Activated effector memory CD4-positive, alpha-beta T cell treated with anti-CD3 and anti-CD28 coated beads, Interleukin-2, amount 50 U/mL, for 16 hours (primary cell): ENCODE measurements at places on chromosomes 2 and 18.

DNA sequence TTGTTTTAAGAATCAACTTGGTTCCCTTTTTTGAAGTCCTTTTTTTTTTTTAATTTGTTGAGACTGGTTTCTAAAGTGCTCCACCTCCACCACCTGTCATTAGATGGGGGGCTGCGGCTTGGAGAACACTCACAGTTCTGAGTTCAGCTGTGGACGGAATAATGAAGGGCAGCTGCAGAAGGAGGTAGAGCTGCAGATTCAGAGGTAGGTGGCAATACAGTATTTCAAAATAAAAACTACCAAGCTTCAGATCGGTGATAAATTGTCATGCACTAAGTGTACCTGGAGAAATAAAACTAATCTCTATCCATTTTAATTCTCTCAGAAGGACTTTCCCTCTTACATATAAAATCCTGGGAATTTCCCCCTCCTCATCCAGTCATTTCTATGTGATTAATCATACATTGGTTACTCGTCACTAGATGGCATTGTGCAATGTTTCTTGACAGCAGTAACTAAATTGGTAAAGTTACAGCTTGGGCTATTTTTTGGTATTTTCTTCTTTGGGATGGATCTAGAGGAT, 81.1 kb upstream of the SLC39A10 start:
- DNase-seq: no peak

DNA sequence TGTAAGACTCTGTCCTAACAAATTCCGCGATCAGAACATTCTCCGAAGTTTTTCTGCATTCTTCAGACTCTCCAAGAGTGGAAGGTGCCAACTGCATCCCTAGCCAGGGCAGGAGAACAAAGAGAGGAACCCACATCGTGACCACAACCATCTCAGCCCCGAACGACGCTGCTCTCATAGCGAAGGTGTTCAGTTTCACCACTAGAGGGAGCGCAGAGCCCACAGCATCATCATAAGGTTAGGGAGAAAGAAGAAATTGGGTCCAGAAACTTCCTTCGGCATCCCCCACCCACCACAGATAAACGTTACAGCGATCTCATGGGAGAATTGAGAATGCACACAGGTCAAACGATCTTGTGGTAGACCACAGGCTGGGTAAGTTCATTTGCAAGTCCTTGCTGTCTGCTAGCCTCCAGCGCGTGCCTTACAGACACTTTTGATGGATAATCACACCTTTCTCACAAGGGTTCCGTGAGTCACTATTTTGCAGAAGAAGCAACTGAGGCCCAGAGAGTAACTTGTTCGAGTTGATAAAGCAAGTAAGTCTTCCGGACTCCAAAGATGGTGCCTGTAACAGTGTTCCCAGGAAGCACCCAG, 53.7 kb upstream of the ARL4C start:
- peak; percentile 77 for DNase-seq

DNA sequence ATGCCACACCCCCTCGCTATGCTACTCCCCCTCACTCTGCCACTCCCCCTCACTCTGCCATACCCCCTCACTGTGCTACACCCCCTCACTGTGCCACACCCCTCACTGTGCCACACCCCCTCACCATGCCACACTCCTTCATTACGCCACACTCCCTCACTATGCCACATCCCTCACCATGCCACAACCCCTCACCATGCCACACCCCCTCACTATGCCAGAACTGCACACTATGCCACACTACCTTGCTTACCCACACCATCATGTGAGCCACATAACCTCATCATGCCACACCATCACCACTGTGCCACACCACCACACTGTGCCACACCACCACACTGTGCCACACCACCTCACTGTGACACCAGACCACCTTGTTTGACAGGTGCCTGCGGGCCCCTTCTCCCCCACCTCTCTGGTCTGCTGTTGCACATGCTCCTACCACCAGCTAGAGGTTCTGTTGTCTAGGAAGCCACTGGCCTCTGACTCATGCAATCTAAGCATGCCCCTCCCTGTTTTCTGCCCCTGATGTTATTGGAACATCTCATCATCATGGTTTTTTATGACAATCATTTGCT, 22.0 kb downstream of the MARCHF4 start:
- DNase-seq: no peak

DNA sequence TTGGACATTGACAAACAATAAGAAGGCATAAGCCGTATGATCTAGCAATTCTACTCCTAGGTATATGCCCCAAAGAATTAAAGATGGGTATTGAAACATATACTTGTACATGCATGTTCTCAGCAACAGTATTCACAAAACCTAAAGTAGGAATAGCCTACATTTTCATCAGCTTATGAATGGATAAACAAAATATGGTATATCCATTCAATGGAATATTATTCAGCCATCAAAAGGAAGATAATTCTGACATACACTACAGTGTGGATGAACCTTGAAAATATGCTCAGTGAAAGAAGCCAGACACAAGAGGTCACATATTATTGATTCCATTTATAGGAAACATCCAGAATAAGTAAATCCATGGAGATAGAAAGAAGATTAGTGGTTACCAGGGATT, 56.0 kb downstream of the CELF4 start:
- DNase-seq: no peak

- no peak for DNase-seq
These were observed 54.9 kb downstream of the EDAR start for GRCh38 chr2:108934151-108934550.

GRCh38 chr2:203893401-203893800, 25.8 kb downstream of the CTLA4 start:
- no peak for DNase-seq

DNA sequence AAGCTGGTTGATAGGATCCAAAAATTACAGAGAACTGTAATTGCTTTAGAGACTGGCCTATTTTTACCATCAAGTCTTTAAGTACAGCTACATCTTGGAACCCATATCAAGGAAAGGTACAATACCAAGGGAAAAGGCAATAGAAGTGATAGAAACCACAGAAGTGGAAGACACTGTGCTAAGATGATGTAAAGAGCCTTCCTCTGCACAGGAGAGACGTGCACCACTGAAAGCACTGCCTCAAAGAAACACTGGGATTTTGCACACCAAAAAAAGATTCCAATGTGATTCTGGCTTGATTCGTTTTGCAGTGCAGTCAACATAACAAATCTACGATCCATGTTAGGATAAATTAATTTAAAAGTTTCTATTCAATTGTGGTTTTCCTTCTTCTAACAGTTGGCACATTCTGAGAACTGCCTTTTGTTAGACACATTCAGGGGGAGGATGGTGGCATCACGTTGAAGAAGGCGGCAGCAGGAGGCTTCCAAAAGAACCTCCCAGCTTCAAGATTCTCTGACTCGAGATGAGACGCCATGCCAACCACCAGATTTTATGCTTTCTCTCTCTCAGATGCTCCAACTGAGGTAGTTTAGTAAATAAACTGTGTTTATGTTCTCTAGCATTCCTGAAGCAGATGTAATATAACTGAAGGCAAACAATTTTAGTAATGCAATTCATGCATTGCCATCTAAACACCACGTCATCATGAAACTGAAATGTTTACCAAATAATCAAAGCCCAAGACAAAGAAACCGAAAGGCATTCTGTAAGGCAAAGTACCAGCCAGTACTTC, 102.9 kb downstream of the BCL2 start:
- DNase-seq: peak; percentile 71

GRCh38 chr2:129091620-129092019, 773.0 kb upstream of the HS6ST1 start:
- no peak for DNase-seq

DNA sequence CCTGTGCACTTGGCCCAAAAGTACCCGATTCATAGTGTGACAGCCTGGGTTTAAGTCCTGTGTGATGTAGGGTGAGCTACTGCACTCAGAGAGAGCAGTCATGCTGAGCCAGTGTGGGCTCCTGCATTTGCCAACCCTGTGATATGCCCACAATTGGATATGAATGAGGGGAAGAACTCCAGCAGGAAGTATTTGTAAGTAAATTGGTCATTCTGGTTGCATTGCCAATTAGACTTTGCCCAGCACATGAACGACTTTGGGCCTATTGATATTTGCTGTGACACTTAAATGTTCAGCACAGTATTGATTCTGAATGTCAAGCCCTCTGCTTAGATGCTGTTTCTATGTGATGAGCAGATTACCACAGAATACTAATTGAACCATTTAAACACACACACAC, 570.9 kb downstream of the PIK3C3 start:
- DNase-seq: no peak

GRCh38 chr18:8847066-8847755, 141.9 kb downstream of the MTCL1 start:
- DNase-seq: no peak

- DNase-seq: no peak
These were observed 62.1 kb downstream of the BCL2 start for GRCh38 chr18:63257453-63257852.

DNA sequence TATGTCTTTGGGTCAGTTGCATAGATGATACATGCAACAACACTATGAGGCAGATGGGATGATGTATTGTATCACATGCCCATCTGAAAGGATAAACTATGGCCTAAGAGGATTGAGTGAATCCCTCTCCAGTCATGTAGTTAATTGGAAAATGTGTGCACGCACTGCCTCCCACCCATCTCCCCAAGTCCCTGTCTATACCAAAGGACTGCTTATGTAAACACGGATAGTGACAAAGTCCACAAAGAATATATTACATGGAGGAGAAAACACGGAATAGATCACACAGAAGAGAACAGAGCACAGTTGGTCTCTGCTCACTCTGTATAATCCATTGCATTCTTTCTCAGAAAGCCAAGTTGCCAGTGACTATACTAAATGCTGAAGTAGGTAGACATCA, 82.4 kb downstream of the NCKAP5 start:
- no peak for DNase-seq

DNA sequence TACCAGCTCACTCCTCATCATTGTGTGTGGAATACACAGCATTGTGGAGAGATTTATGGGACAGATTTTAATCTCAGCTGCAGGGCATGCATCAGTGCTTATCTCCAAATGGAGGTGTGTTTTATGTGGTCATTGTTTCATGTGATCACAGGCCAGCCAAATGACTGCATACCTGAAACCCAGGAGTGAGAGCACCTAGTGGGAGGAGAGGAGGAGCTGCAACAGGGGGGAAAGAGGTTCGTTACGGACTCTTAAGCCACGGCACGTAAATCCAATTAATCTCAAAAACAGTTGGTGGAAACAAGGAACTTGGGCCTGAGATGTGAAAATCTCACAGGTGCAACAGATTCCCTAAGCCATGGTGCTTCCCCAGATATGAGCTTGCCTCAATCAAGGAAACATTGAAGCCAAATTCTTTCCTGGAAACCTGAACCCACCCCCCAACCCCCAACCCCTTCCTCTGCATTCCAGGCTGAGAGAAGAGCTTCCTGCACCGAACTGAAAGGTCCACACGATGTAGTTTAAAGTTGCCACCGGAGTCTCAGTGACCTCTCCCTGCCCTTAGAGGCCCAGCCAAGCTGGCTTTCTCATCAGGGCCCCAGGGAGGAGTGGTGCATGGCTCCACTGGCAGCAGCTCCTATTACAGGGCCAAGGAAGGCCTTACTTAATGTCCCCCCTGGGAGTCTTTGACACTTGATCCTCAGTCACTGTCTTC, 167.4 kb downstream of the C1D start:
- DNase-seq: no peak

- DNase-seq: no peak
These were observed 85.2 kb upstream of the GRB14 start for GRCh38 chr2:164706522-164706921.

DNA sequence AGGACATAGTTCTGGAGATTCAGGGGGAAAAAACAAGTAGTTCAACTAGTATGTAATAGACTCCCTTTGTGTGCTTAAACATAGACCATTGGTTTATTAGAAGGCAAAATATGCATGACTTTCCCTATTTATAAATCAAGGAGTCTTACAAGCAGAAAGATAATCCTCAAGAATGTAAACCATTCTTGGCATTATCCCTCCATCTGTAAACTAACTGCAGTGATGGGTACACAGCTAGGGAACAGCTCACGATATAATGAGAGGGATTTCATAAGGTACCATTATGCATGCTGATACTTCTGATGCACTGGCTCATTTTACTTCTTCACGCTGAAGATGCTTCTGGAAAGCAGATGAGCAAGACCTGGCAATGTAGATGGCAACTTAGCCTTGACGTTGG, 878 bp downstream of the FBXO15 start:
- DNase-seq: no peak

- no peak for DNase-seq
These were observed 379.0 kb upstream of the RND3 start for GRCh38 chr2:150866431-150866830.

DNA sequence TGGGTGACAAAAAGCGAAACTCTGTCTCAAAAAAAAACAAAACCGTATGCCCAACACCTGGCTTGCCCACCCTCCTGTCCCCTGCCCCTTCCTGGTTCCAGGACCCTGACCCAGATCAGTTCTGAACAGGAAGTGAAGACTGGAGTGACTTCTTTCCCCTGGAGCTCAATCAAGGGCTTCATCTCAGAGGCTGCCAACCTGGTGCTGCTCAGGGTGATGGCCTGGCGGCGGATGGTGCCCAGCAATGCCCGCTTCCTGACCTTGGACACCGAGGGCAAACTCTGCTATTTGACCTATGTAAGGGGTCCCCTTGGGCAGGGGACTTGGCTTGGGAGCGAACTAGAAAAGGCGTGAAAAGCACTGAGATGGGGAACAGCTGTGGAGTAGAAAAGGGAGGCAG, 5.9 kb downstream of the CATIP start:
- DNase-seq: no peak

- DNase-seq: no peak
These were observed 51.8 kb downstream of the PKDCC start for GRCh38 chr2:42099438-42100173.

DNA sequence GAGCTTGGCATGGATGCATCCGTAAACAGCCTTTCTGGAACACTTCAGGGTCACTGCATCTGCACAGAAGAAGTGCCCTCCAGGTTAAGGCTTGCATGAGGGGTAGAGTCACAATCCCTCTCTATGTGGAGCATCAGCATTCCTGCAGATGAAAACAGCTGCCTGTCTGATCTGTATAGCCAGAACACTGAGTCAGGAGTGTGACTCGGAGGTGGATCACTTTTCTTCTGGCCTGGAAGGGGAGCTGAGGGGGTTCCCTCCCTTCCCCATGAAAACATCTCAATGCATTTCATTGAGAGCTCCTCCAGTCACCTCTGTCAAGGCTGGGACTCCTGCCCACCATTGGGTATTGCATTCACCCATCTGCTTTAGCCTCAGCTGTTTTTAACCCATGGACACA, 72.5 kb upstream of the SERPINE2 start:
- no peak for DNase-seq

- no peak for DNase-seq
These were observed 31.3 kb downstream of the PSTPIP2 start for GRCh38 chr18:46040747-46041104.

GRCh38 chr2:168649562-168649961, 152.9 kb upstream of the NOSTRIN start:
- no peak for DNase-seq

- DNase-seq: no peak
These were observed 31.3 kb upstream of the SLC25A52 start for GRCh38 chr18:31791817-31792579.
